RWPE1 (cell line): ENCODE measurements at places on chromosomes 6 and 20.

- DNase-seq: peak; percentile 63
Observed at GRCh38 chr20:6566821-6567220, 200.7 kb upstream of the BMP2 start.

- DNase-seq: peak; percentile 77
Observed at GRCh38 chr6:5302995-5303622, 41.8 kb downstream of the FARS2 start.

DNA sequence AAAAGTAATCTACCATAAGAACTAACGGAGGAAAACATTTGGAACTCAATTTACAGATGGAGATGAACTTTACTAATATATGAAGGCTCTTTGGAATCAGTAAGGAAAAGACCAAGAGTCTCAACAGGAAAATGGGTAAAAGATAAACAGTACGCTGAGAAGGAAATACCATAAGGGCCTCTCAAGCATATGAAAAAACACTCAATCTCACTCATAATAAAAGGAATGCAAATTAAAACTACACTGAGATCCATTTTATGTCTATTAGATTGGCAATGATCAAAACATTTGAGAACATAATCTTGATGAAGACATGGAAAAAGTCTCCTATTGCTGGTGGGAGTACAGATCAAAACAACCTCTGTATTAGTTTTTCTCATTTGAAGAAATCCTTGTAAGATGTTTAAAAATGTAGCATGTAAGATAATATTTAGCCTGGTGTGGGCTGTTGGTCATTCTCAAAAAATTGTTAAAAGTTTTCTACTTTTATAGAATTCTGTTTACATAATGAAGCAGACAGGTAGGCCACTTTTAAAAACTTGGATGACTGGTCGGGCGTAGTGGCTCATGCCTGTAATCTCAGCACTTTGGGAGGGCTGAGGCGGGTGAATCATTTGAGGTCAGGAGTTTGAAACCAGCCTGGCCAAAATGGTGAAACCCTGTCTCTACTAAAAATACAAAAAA is 14.5 kb downstream of the REV3L start:
- no peak for DNase-seq

- DNase-seq: no peak
Observed at GRCh38 chr20:62248890-62249560, 10.7 kb downstream of the OSBPL2 start.

GRCh38 chr6:139145661-139146060 is 10.8 kb downstream of the HECA start:
- DNase-seq: no peak

- no peak for DNase-seq
Observed at GRCh38 chr20:8432435-8433148, 300.5 kb downstream of the PLCB1 start.

DNA sequence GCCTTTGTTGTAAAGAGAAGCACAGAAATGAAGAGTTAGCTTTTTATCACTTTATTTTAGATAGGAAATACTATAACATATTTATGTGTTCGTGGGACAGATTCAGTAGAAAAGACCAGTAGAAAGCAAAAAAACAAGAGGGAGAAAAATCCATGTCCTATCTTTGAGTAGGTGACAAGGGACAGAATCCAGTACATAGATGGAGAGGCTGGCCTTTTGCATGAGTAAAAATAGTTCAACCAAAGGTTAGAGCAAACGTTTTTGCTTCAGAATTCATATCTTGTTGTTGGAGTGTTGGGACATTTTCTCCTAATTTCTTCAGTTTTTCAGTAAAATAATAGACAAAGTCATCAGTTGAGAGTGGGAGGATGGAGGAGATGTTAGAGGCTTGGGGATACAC is 19.6 kb upstream of the FAM83B start:
- DNase-seq: no peak

- no peak for DNase-seq
Observed at GRCh38 chr6:338815-339262, 46.6 kb downstream of the DUSP22 start.

GRCh38 chr6:37615564-37616340 is 81.9 kb downstream of the MDGA1 start:
- no peak for DNase-seq

DNA sequence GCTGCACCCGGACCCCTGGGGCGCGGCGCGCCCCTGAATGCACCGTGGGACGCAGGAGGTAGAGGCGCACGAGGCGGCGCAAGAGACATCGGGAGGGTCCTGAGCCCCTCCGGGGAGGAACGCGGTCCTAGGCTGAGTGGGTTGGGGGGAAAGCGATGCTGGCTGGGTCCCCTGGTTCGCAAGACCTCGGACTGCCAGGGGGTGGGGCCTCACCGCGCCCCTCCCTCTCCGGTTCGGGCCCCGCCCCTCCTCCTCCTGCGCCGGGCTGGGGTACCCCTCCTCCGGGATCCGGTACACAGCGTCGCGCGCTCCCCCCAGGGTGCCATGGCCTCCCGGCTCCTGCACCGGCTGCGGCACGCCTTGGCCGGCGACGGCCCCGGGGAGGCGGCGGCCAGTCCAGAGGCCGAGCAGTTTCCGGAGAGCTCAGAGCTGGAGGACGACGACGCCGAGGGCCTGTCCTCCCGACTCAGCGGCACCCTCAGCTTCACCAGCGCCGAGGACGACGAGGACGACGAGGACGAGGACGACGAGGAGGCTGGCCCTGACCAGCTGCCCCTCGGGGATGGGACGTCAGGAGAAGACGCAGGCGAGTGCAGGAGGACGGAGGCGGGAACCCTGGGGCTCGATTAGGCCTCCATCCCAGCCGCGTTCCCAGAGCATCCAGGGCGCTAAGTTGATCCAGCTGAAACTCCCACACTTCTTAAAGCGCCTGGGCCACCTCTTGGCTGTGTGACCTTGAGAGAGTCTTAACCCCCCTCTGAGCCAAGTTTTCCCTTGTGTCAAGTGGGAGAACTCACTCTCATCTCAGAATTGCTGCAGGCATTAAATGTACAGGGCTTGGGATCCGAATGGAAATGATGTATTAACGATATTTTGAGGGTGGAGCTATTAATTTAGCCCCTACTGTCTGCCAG is 541 bp downstream of the SNX21 start:
- peak; percentile 89 for DNase-seq

DNA sequence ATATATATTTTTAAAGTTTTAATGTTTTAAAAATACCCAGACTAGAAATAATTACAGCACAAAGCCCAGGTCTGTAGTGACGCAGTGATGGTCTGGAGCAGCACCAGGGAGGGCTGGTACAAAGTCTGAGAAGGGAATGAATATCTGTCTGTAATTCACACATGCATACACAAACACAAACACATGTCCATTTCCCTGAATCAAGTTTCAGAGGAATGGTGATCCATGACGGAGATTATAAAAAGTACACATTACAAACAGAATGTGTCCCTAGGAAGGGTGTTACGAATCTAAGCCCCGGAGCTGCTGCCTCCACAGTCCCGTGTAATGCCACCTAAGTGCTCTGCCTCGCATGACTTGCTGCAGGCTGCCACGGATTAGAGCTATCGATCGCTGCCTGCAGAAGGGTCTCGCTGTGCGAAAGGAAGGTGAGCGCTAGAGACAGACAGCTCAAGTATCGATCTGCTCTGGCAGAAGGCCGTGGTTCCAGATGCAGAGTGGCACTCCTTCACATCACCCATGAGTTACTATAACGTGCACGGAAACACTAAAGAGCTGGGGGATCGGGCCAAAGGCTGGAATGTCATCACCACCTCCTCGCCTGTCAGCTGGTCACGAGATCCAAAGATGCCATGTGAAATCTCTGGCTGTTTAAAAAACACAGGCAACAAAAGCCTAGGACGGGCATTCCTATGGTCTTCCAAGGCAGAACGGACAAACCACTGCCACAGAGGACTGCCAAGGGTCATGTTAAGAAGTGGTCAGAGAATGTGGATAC is 87.1 kb downstream of the INSM1 start:
- no peak for DNase-seq

DNA sequence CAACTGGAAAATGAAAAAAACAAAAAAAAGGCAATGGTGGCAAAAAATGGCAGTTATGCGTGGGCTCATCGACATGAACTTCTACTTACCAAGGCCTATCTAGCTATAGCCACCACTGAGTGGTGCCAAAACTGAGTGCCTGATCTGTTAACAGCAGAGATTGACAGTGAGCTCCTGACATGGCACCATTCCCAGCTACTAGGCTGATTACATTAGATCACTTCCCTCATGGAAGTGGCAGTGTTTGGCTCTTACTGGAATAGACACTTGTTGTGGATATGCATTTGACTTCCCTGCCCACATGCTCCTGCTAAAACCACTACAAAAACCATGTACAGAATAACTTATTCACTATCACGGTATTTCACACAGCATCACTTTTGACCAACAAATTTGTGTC is 216.1 kb upstream of the SGK1 start:
- DNase-seq: no peak

GRCh38 chr6:14792118-14792955 is 453.5 kb upstream of the JARID2 start:
- no peak for DNase-seq
